ENCODE measurements at places on chromosomes 6 and 20.

- DNase-seq = no peak
These were observed 94.1 kb downstream of the TMEM242 start for GRCh38 chr6:157229132-157229618.

GRCh38 chr6:20882014-20882413 is 347.8 kb downstream of the CDKAL1 start:
- no peak for DNase-seq

DNA sequence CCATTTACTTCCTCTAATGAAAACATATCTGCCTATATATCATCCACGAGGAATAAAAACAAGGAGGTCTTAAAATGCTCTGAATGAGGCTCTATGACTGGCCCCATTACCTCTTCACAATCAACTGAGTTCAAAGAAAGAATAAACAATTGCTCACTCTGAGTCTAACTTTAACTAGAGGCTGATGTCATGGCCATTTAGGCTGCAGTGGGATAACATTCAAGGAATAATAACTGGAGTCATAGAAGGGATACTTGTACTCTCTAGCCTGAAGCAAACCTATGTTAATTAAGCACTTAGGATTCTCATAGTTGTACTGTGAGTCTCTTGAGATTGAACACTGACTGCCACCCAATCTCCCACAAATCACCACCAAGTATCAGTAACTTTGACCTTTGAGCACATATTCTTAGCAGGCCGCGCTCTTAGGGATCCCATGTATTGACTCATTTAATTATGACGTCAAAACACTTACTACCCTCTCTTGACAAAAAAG is 70.2 kb downstream of the PERP start:
- no peak for DNase-seq

- no peak for DNase-seq
These were observed 48.9 kb downstream of the OR2B6 start for GRCh38 chr6:28005975-28006374.

DNA sequence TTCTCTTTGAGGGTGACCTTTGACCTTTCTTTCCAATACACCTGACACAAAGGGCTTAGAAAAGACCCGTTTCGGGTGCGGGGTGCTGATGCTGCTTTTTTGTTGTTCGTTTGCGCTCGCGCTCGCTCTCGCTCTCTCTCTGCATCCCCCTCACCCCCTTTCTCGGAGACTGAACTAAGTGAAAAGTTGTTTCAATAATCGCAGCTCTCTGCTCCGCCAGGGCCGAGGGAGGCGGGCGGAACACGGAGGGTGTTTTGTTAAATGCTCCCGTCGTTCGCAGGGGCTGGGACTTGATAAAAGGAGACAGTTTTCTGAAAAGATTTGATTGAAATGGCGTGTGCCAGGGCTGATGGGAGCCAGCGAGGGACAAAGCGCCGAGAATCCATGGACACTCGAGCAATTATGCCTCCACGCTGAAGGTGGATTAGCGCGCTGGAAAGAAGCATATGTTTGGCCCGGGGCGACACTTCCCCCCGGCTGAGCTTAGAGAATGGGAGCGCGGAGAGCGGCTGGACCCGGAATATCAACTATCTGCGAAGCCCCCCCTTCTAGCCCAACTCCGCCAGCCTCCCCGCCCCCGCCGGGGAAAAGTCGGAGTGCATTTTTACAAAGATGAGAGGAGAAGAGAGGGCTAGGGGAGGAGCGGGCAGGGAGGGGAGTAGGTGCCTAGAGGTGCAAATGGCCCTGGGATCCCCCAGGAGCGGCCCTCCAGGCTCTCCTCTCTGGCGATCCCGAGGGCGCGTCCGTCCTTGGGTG is 25.0 kb downstream of the TFAP2A start:
- DNase-seq = no peak
